ENCODE measurements at places on chromosomes 6 and 20. TPM values are rescaled to one million over a fixed set of nuclear protein-coding genes. Genes with fewer than 3 reads are reported as not detected.

DNA sequence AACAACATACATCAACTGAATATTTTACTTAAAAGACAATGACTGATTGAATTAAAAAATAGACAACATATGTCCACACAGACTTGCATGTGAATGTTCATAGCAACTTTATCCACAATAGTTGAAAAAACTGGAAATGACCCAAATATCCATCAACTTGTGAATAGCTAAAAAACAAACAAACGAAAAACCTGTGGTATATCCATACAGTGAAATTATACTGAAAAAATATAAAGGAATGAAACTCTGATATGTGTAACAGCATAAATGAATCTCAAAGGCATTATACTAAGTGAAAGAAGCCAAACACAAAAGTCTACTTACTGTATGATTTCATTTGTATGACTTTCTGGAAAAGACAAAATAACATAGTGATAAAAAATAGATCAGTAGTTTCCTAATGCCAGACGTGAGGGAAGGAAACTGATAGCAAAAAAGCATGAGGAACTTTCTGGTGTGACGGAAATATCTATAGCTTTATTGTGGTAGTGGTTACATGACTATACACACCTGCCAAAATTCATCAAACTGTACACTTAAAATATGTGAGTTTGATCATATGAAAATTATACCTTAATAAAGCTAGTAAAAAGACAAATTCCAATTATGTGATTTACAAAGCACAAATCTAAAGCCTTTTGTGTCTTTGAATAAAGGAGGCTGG is 123.2 kb downstream of the BACH2 start:
- DNase-seq = no peak

GRCh38 chr20:32670773-32671455 is 2.8 kb downstream of the C20orf203 start:
- no peak for DNase-seq

- DNase-seq = no peak
Observed at GRCh38 chr20:19213946-19214490, 1.6 kb downstream of the SLC24A3 start.

RAET1L gene
- not detected for polyA plus RNA-seq

AIF1 gene
- polyA plus RNA-seq = 12.8 TPM

HLA-DPB1 gene
- 16.0 TPM for polyA plus RNA-seq

Data from hepatocyte (in vitro differentiated cells).